ENCODE measurements at places on chromosomes 5 and 9. TPM values are rescaled to one million over a fixed set of nuclear protein-coding genes. Genes with fewer than 3 reads are reported as not detected.

The INPP5E gene
- total RNA-seq, result 13.5 TPM

The PCDHA13 gene
- total RNA-seq, result 0.42 TPM

The MVB12B gene
- 37.5 TPM for total RNA-seq

The FCHSD1 gene
- 33.5 TPM for total RNA-seq

The KCNT1 gene
- 0.83 TPM for total RNA-seq

The PCDHA11 gene
- 0.57 TPM for total RNA-seq

The IFNA17 gene
- not detected for total RNA-seq

The SPRY4 gene
- total RNA-seq, result 16.7 TPM

The MXD3 gene
- 7.8 TPM for total RNA-seq

The ACER2 gene
- total RNA-seq, result 213 TPM

The FAXDC2 gene
- total RNA-seq, result 15.0 TPM

The CANX gene
- total RNA-seq, result 584 TPM

The PRRX2 gene
- total RNA-seq, result 6.5 TPM

The NRG2 gene
- total RNA-seq, result 13.9 TPM

The VAV2 gene
- total RNA-seq, result 38.9 TPM

The CCDC152 gene
- total RNA-seq, result 0.47 TPM

The MEF2C gene
- 57.7 TPM for total RNA-seq

The CER1 gene
- total RNA-seq, result not detected
